ENCODE measurements at places on chromosomes 3 and 15.

DNA sequence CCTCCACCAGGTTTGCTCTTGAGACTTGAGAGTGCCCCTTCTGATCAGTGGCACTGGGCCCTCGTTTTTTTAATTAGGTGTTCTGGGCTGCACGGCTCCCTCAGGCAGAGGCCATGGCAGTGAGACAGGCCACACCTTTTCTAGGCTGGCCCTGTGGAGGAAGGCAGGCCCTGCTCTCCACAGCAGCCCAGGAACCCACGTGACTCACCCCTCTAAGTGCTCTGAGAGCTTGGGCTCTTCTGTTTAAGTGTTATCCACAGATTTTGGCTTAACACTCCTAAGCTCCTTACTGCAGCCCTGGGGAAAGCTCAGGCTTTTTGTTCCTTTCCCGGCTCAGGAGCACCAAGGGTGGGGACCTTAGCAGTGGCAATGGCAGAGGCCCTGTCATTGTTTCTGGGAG lies 463.2 kb upstream of the GBE1 start:
- DNase-seq: no peak

- no peak for DNase-seq
These were observed 36.2 kb downstream of the FAM174B start for GRCh38 chr15:92619145-92620101.

DNA sequence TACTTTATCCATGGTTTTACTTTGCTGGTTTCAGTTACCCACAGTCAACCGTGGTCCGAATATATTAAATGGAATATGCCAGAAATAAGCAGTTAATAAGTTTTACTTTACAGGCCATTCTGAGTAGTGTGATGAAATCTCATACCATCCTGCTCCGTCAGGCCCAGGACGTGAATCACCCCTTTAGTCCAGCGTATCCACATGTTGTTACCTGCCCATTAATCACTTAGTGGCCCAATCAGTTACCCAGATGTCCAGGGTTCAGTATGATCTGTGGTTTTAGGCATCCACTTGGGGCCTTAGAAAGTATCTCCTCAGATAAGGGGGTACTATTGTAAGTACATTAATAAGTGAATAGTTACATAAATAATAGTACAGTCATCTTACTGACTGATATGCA lies 88.0 kb downstream of the TTBK2 start:
- DNase-seq: no peak

- DNase-seq: no peak
These were observed 121.2 kb upstream of the NR2F2 start for GRCh38 chr15:96209285-96209735.

DNA sequence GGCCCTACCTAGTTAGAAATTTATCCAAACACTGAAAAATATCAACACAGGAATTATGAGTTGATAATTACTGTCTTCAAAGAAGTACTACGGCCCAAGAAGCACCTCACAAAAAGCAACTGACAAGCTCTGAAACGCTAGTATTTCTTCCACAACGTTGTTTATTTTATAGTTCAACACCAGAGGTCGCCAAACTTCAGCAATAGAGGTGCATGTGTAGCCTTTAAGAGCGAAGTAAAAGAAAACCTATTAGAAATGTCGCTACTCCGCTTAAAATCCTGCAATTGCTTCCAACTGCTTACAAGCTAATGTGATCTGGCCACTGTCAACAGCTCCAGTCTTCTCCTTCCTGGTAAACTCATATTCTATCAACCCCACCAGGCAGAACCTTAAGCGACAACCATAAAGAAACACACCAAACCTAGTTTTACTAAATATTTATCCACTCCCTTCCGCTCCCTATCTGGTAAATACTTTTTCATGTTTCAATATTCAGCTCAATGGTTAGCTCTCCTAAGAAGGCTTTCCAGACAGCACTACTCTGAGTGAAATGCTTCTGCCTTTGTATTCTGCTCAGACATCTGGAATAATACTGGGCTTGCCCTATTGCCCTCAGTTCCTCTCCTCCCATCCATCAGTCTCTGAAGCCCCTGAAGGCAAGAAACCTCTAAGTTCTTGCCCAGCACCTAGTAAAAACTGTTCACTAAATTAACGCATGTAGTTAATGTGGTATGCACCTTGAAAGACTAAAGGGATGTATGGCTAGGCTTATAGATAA lies 110.2 kb downstream of the NR1I2 start:
- peak; percentile 89 for DNase-seq

GRCh38 chr3:67534594-67534993 lies 119.8 kb downstream of the SUCLG2 start:
- DNase-seq: no peak

GRCh38 chr3:98551754-98552153 lies 20.0 kb downstream of the GPR15 start:
- no peak for DNase-seq

GRCh38 chr3:54312156-54312899 lies 190.0 kb downstream of the CACNA2D3 start:
- no peak for DNase-seq

GRCh38 chr3:183285318-183285717 lies 32.3 kb downstream of the B3GNT5 start:
- no peak for DNase-seq

DNA sequence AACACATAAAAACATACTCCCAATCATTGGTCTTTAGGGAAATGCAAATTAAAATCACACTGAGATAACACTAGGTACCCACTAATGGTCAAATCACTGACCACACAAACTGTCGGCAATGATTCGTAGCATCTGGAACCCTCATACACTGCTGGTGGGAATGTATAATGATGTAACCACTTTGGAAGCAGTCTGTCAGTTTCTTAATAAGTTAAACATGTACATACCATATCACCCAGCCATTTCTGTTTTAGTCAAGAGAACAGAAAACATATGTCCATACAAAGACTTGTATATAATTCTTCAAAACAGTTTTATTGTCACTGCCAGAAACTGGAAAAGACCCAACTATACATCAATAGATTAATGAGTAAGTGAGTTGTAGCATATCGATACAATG lies 63.3 kb upstream of the LRRC3B start:
- DNase-seq: no peak

GRCh38 chr3:197793247-197793646 lies 2.2 kb downstream of the LRCH3 start:
- DNase-seq: no peak

- no peak for DNase-seq
These were observed 133.5 kb downstream of the ZNF621 start for GRCh38 chr3:40658305-40658704.

DNA sequence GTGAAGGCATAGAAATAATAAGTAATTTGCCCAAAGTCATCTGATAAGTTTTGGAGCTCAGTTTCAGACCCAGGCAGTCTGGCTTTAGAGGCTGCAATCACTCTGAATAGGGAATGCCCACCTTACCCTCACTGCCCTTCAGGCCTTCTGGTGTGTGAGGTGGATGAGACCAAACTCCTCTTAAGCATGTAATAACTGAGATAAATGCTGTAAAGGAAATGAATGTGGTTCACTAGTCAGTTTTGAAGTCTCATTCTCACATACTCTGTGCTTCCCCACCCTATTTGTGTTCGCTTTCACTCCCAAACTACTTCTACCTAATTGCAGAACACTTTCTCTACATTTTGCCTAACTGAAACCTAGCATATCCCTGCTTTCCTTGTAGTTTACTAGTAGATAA lies 144.1 kb downstream of the FILIP1L start:
- DNase-seq: no peak

- peak; percentile 9 for DNase-seq
These were observed 745 bp downstream of the RSL24D1 start for GRCh38 chr15:55195996-55196395.

- DNase-seq: no peak
These were observed 166.9 kb downstream of the ABHD5 start for GRCh38 chr3:43857361-43858293.

DNA sequence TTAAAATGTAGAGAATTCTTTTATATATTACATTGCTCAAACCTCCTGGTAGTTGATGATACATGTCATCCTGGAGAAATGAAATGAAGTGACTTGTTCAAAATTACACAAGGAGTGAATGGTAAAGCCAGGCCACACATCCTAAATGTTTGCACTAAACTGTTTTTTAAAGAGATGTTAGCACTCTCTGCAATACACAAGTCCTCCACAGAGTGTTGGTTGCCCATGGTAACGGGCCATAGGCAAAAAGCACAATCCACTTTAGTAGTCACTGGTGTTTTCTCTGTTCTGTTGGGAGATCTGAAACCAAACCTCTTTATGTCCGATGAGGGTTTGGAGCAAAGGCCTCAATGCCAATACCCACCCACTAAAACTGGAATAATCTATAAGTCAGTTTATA lies 907.4 kb downstream of the NTRK3 start:
- DNase-seq: no peak

DNA sequence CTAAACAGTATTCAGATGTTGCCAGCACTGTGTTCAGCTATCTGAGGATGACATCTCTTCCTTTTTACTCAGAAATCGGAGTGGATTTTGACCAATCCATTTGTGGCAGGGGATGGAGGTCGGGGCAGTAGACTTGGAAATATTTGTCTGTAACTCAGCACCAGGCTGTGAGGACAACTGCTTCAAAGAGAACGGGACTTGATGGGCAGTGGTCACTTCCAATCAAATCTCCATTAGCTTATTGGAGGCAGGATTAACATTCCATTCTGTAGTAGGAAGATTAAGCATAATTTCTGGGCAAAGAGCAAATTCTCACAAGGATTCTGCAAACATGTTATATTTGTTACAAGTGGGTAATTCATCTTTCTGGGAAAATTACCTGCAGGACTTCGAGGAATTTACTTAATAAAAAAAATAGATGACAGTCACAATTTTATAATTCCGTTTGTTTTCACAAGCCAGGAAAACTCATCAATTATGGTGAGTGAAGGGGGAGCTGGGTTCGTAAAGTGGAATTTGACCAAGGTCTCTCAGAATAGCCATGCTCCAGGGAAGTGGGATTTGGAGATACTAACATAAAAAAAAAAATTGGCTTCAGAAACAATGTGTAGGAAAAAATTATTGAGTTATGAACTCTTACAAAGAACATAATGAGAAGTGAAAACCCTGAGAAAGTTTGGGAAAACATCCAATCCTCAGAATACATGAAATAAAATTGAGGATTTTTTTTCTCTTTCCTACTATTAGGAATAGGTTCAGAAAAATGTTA lies 18.1 kb downstream of the CRABP1 start:
- DNase-seq: no peak

GRCh38 chr3:189316296-189317019 lies 144.7 kb downstream of the TPRG1 start:
- no peak for DNase-seq

GRCh38 chr3:60414011-60414410 lies 837.2 kb downstream of the FHIT start:
- DNase-seq: no peak

DNA sequence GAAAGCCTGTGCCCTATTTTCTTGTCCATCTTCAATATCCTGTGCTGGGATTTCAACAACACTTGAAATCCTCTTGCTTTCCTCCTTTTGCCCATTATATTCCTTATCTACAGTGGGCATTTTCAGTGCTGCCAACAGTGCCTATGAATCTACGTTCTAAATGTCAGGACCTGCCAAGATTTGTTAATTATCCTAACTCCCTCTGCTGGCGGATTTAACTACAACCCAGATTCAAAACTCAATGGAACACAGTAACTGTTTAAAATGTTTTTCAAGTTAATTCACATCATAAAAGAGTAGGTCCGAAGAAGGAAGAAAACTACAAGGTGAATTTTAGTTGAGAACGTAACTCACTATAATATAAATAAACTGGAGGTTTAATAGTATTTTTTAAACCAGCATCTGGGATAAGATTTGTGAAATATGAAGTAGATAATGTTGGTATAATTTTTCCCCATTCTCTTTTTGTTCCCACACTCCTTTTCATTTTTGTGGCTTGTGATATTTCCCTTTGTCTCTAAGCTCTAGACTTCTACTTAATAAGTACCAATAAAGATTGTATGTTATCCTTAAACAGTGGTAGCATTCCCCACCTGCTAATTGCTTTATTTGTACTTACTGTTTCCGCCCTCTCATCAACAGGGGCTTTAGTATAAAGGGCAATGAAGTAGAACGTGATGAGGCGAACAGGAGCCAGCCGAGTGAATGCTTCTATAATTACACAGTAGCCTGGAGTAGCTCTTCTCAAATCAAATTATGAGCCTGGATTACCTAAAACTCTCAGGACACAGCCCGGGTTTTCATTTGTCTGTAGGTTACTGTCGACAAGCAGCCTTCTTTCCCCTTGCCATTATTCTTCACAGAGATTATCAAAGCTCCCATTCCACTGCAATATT lies 302.5 kb upstream of the ATP11B start:
- DNase-seq: peak; percentile 87

- DNase-seq: no peak
These were observed 346.8 kb downstream of the ARPP21 start for GRCh38 chr3:35986161-35986560.

DNA sequence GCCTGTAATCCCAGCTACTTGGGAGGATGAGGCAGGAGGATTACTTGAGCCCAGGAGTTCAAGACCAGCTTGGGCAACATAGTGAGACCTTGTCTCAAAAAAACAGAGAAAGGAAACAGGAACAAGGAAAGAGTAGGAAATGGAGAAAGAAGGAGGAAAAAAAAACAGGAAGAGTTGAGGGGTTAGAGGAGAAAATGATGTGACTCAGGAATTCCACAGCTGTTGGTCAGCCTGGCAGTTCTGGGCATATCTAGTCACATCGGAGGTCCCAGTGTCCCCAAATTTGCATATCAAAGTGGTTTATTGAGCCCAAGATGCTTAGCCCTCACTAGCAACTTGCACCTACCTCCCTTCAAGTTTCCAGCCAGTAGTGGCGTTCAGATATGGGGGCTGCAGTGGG lies 18.8 kb upstream of the JMJD7 start:
- no peak for DNase-seq

DNA sequence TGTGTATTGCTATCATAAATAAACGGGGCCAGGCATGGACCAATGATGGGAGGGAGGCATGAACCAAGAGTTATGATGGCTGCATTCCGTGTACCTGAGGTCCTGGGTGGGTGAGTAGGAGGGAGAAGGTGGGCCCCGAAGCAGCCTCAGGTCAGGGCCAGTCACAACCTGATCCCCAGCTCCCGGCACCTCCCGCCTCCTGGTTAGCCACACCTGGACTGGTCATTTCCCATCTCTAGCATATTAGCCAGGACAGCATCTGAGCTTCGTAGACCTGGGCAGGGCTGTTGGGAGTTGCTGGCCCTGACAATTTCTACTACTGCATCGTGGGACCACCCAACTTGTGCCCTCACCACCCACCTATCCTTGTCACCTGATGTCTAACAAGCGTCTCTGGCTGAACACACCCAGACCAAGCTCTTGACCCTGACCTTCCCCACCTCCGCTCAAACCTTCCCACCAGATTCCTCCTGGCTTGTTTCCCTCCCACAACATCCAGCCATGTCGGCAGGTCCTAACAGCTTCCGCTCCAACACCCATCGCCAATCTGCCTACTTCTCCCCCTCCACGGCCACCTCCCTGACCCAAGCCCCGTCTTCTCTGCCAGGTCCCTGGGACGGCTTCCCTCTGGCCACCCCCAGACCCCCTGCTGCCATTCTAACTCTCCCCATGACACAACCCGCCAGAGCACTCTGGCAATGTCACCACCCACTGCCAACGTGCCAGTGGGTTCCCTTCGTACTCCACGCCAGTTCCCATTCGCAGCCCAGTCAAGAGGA lies 133.8 kb upstream of the IQSEC1 start:
- no peak for DNase-seq
